SJSA1 (cell line): ENCODE measurements at places on chromosomes 6 and 20. TPM values are rescaled to one million over a fixed set of nuclear protein-coding genes. Genes with fewer than 3 reads are reported as not detected.

DNA sequence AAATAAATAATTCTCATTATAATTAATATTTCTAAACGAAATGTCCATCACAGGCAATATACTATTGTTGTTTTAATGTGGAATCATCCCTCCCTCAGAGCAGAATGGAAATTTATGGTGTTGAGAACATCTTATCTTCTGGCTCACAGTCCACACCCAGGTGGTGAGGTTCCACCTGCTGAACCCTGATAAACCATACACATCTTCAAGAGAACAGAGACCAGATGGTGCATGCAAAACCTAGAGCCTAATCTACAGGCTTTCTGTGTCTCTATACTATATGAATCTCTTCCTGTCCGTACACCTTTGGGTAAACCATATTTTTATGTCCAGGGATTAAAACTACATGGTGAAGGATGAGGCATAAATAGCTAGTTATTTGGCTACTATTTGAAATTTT is 52.3 kb upstream of the UFL1 start:
- DNase-seq: no peak

DNA sequence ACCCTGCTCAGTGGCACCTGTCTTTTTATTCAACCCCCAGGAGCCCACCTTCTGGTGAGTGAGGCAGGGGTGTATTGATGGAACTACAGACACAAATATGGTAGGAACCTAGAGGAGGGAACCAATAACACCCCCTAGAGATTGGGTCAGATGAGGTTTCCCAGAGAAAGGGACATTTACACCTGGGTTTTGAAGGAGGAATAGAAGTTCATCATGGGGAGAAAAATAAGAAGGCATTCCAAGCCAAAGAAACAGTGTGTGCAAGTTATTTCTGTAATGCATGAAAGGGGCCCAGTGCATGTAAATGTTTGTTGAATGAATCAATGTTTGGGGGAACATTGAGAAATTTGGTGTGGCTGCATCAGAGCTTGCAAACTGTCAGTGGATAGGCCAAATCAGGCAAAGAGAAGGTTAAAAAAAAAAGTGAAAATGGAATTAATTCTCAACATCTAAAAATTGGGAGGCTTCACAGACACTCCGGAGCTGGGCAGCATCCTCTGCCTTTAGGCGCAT is 11.1 kb upstream of the KIAA1755 start:
- DNase-seq: no peak

- no peak for DNase-seq
Measured at GRCh38 chr6:145544514-145544913, 190.8 kb downstream of the EPM2A start.

GRCh38 chr6:7087491-7087979 is 20.2 kb upstream of the RREB1 start:
- no peak for DNase-seq

- no peak for DNase-seq
Measured at GRCh38 chr6:156832231-156832647, 55.1 kb downstream of the ARID1B start.

- no peak for DNase-seq
Measured at GRCh38 chr6:79784395-79784753, 153.2 kb downstream of the SH3BGRL2 start.

GRCh38 chr20:25081065-25081729 is 744 bp downstream of the VSX1 start:
- DNase-seq: no peak

DNA sequence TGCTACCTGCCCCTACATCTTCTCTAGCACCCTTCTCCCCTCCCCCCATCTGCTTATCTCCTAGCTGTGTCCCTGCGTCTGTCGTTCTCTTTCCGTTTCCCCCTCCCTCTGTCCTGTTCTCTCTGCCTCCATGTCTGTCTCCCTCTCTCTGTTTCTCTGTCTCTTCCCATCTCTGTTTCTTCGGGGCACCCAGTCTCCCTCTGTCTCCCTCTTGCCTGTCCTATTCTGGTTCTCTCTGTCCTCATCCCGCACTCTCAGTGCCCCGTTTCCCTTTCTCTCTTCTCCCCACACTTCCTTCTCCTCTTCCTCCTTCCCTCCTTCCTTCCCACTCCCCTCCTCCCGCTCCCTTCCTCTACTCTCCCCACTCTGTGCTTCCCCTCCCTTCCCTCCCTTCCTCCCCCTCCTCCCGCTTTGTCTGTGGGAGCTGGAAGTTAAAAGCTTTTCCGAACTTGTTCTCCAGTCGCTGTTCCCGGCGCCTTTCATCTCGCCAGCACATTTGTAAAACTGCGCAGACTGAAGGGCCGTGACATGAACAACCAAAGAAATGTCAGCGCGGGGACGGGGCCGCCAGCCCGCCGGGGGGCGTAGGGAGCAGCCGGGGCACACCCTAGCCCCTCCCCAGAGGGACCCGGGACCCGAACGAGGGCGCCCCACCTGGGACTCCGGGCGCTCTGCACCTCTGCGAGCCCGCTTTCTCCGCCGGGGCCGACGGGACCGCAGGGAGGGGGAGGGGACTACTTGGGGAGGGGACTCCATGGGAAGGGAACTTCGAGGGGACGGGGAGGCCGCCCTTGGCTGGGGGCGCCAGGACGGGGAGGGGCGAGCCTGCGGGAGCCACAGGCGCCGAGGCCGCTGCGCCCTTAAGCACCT is 4.0 kb upstream of the CDH22 start:
- DNase-seq: no peak

- no peak for DNase-seq
Measured at GRCh38 chr6:112443179-112444065, 96.3 kb downstream of the RFPL4B start.

DNA sequence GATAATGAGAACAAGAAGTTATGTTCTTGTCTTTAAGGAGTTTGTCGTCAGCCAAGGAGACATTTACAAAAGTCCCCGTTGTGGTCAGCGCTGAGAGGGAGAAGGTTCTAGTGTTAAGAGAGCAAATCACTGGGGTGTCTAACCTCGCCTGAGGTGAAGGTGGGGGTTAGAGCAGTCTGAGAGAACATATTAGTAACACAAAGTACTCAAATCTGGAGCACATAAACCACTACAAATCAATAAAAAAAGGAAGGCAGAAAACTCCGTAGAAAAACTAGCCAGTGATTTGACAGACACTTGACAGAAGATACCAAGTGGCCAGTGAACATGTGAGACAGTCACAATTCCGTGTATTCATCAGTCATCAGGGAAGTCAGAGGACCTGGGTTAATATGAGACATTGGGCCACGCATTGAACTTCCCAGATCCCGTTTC is 45.4 kb downstream of the CDS2 start:
- DNase-seq: no peak

GRCh38 chr6:128519132-128519930 is 1.1 kb downstream of the PTPRK start:
- peak; percentile 53 for DNase-seq

GRCh38 chr6:42137194-42137753 is 5.1 kb downstream of the C6orf132 start:
- no peak for DNase-seq

Gene DACT2
- not detected in 2 replicates for total RNA-seq

Gene CST5
- total RNA-seq: not detected in 2 replicates

Gene TMC2
- total RNA-seq: not detected in 2 replicates

Gene IRAK1BP1
- total RNA-seq: 0.16 and 0.24 TPM in 2 replicates

Gene ACSS2
- total RNA-seq: 26.1 and 27.0 TPM in 2 replicates
